A549 treated with Mapracorat at 1 μM for 4 hours (cell line): ENCODE measurements at places on chromosomes 3 and 15. TPM values are rescaled to one million over a fixed set of nuclear protein-coding genes. Genes with fewer than 3 reads are reported as not detected.

The CPNE9 gene
- total RNA-seq = 0.15 to 0.31 TPM (median 0.17 TPM) in 3 of 5 replicates, not detected in the others

The CHRM5 gene
- 0.03 to 0.04 TPM in 2 of 5 replicates, not detected in the others for total RNA-seq

The CKMT1B gene
- total RNA-seq = 2.7 to 5.1 TPM (median 3.3 TPM) in 5 replicates

The CYP1A2 gene
- total RNA-seq = not detected in 5 replicates

The VWA5B2 gene
- 0.21 to 0.60 TPM (median 0.34 TPM) in 5 replicates for total RNA-seq

The STAG1 gene
- total RNA-seq = 7.8 to 9.3 TPM (median 9.0 TPM) in 5 replicates

The PTH1R gene
- 1.1 to 1.8 TPM (median 1.4 TPM) in 5 replicates for total RNA-seq

The SAMD7 gene
- total RNA-seq = not detected in 5 replicates

The GABRB3 gene
- 59.6 to 83.1 TPM (median 72.9 TPM) in 5 replicates for total RNA-seq

The GOLGA6B gene
- 0.10 TPM in 1 of 5 replicates, not detected in the others for total RNA-seq

The LNP1 gene
- 0.59 to 1.2 TPM (median 0.82 TPM) in 5 replicates for total RNA-seq

The CSPG4 gene
- 0.06 to 0.13 TPM (median 0.10 TPM) in 5 replicates for total RNA-seq

The POLQ gene
- total RNA-seq = 5.7 to 7.2 TPM (median 6.4 TPM) in 5 replicates

The A4GNT gene
- not detected in 5 replicates for total RNA-seq

The PSTPIP1 gene
- total RNA-seq = not detected in 5 replicates

The PYGO1 gene
- 5.9 to 8.4 TPM (median 6.7 TPM) in 5 replicates for total RNA-seq

The SLC12A8 gene
- total RNA-seq = 0.98 to 1.3 TPM (median 1.2 TPM) in 5 replicates
